ENCODE measurements at places on chromosomes 11 and 22.

- DNase-seq, result no peak
Measured at GRCh38 chr11:8908099-8908498, 2.9 kb upstream of the AKIP1 start.

DNA sequence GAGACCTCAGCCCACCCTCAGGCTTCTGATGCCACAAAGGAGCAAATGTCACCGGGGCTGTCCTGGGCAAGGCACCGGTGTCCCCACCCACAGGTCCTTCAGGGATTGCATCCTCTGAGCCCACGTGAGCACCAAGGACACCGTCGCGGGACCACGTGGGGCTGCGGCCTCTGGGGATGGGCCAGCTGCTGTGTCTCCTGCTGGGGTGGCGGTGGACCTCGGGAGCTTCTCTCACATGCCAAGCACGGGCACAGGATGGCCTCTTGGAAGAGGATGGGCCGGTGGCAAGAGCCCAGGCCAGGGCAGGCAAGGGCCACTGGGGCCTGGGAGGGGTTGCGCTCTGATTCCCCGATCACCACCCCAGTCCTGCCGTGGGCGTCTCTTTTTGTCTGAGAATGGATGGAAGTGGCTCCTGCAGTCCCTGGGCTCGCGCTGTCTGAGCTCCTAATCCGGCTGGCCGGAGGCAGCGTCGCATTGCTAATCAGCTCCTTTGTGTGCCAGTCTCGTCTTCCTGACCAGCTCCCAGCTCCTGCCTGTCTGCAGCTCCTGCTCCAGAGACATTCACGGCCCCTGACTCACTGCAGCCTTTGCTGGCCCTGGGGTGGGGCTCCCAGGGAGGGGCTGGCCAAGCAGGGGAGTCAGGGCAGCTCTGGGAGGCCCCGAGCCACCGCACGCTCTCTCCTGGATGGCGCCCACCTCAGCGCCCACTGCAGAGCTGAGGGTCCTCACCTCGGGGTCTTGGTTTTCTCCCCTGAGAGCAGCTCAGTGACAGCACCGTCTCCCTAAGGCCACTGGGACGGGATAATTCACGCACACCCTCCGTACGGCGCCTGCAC lies 146.7 kb downstream of the CTTN start:
- DNase-seq, result no peak

DNA sequence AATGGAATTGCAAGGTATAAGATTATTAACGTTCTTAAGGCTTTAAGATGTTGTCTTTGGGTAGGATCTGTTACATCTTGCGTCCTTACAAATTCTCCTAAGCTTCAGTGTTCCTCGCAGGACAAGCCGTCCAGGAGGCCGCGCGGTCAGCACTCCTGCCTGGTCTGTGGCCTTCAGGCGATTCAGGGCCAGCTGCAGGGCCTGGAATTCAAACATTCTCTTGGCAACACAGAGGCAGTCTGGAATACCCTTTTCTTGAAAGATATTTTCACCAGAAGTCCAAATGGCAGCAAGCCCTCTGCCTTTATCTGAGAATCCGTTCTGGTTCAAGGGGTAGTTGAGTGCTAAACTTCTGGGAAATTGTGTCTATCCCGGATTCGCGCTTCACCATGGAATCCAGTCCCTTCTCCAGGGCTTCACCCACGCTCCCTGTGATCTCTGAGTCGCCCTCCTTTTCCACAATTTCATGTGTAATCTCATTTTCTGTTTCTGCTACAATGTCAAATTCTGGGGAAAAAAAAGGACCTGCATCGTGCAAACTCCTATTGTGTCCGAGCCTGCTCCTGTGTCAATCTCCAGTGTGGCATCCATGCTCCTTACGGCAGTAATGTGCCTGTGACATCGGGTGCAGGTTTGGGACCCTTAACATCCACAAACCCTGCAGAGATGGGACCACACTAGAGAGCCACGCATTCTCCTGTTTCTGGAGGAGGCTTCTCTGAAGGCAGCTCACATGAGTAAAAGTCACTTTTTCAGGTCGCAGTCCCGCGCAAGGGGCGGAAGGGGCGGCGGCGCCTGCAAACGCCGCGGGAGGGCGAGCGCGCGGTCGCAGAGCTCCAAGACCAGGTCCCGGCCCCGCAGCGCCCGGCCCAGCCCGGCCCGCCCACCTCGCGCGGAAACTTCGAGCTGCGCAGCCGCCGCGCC lies 25.4 kb upstream of the SORL1 start:
- DNase-seq, result peak; percentile 24

DNA sequence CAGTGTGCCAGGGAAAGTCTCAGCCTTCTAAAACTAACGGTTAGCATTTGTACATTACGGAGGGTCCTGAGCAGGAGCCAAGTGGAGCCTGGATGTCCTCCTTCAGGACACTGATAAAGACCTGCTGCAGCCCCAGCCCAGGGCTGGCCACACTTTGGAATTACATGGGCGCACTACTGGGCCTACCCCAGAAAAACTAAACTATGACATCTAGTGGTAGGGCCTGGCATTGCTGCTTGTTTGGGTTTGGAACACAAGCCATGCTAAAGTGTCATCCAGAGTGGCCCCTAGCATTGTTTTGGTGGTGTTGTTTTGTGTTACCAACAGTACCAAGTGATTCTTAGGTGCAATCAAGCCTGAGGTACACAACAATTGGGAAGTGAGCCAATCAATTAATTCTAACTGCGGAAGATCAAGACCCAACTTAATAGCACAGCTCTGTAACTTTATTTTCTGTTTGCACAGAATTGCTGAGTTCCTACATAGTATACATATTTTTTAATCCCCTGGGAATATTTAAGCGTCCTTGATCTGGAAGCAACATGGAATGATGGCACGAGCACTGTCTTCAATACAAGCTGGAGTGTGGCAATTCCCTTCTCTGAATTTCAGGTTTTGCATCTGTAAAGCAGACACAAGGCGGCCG lies 340.7 kb downstream of the LARGE1 start:
- no peak for DNase-seq

- no peak for DNase-seq
Measured at GRCh38 chr11:63146581-63146980, 2.6 kb upstream of the SLC22A24 start.

DNA sequence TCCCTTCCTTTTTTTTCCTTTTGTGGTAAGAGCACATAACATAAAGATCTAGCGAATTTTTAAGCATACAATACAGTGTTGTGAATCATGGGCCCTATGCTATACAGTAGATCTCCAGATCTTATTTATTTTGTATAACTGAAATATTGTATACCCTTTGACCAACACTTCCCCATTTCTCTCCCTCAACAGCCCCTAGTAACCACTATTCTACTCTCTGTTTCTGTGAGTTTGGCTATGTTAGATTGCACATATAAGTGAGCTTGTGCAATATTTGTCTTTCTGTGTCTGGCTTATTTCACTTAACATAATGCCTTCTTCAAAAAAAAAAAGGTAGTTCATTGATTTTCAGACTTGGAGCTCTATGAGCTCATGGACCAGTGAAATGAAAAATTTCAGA lies 180.5 kb downstream of the C11orf91 start:
- DNase-seq, result no peak

GRCh38 chr11:133520707-133521106 lies 11.6 kb downstream of the OPCML start:
- DNase-seq, result no peak

DNA sequence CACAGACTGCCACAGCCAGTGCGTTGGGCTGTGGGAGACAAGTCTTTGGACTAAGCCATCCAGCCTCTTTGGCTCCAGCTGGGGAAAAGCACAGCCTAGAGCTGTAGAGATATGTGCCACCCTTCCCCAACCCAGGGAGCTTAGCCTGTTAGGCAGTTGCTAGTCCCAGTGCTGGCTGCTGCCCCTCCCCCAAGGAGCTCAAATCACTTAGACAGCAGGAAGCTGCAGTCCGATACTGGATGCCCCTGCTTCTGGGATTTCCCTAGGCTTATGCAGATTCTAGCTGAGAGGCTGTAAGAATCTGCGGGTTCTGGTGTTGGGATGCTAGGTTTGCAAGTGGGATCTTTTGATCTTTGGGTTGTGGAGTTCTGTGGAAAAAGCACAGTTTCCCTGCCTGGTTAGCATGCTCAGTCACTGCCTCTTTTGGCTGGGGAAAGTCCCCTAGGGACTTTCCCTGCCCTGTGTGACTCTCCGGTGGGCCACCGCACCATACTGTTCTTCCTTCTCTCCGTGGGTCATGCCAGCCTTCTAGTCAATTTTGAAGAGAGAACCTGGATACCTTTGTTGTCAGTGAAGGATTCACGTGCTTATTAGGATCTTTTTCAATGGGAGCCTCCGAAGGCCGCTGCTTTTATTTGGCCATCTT lies 792.0 kb downstream of the KCNA4 start:
- no peak for DNase-seq

- no peak for DNase-seq
Measured at GRCh38 chr11:129578006-129578405, 202.4 kb downstream of the BARX2 start.

- no peak for DNase-seq
Measured at GRCh38 chr11:72058416-72059034, 21.8 kb downstream of the NUMA1 start.

DNA sequence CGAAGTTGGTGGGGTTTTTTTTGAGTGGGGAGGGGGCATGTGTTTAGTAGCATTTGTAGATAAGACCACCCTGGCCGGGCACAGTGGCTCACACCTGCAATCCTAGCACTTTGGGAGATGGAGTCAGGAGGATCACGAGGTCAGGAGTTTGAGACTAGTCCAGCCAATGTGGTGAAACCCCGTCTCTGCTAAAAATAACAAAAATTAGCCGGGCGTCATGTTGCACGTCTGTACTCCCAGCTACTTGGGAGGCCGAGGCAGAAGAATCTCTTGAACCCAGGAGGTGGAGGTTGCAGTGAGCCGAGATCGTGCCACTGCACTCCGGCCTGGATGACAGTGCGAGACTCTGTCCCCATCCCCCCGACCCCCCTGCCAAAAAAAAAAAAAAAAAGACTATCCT lies 34.6 kb downstream of the CECR2 start:
- no peak for DNase-seq

GRCh38 chr11:33687733-33688479 lies 12.7 kb downstream of the C11orf91 start:
- no peak for DNase-seq

- DNase-seq, result no peak
Measured at GRCh38 chr11:95076416-95076815, 9.7 kb downstream of the SRSF8 start.

DNA sequence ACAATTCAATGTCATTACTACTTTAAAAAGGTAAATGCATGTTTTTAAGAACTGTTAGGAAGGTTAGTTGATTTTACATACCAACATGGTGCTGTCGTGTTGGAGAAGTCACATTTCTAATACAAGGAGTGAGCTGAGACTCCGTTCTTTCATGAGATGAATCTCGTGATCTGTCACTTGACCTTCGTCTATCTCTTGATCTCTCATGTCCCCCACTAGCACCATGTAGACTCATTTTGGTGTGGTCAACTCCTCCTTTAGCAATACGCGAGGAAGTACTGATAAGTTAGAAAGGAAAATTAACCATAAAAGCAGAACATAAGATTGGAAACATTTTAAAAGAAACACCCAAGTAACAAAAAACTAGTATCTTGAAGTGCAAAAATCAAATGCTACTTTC lies 41.5 kb downstream of the BTBD10 start:
- DNase-seq, result no peak

DNA sequence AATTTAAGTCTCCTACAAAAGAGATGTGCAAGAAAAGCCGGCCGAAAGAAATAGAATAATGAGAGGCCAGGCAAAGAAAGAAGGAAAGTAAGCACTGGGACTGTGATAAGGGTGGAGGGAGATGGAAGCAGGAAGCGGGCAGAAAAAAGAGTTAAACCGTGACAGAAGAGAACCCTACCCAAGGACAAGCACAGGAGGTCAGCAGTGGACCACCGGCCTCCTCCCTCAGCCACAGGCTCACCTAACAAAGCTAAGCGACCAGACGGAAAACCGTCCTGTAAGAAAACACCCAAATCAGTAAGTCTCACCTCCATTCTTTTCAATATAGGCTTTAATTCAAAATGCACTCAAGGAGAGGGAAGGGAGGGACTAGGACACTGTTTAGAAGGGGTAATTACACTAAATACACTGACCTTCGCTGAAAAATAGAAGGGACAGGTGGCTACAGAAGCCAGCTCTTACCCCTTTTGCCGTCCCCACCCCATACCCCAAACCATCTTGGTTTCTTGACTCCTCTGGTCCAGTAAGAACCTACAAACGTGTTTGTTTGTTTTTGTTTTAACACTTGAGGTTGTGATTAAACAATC lies 1.9 kb downstream of the FAM181B start:
- DNase-seq, result no peak

GRCh38 chr11:72144807-72145565 lies 9.5 kb downstream of the FOLR3 start:
- no peak for DNase-seq
